ENCODE measurements at places on chromosomes 6 and 20. TPM values are rescaled to one million over a fixed set of nuclear protein-coding genes. Genes with fewer than 3 reads are reported as not detected.

Gene CST7
- not detected for total RNA-seq

Gene GZF1
- 28.7 TPM for total RNA-seq

Gene RAET1L
- total RNA-seq, result not detected

Gene PTK7
- 24.6 TPM for total RNA-seq

Gene C20orf96
- total RNA-seq, result 3.4 TPM

Gene HMGCLL1
- total RNA-seq, result under 0.01 TPM

Data from endothelial cell of coronary artery (primary cell).